ENCODE measurements at places on chromosomes 13 and 19.
A peak's percentile ranks its signal among the peaks of the same experiment; 100 is the strongest.

- no peak for DNase-seq
Observed at GRCh38 chr13:110010404-110011138, 224.2 kb upstream of the IRS2 start.

- no peak for DNase-seq
Observed at GRCh38 chr13:26016189-26016588, 35.6 kb downstream of the SHISA2 start.

DNA sequence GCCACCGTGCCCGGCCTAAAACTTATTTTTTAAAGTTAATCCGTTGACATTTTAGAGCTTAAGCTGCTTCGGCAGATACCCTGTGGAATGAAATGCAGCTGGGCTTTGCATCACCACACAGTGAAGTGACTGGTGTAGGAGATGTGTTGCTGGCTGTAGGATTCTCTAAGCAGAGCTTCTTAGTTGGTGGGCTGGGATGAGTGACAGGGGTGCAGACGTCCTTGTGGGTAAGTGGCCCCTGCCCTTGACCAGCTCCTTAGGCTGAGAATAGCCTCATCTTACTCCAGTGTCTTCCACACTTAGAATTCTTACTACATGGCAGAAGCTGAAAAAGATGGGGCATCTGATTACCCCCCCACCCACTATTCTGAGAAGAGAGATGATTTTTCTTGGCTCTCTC, 11.6 kb downstream of the GATAD2A start:
- no peak for DNase-seq

GRCh38 chr19:1250437-1251260, 2.3 kb downstream of the MIDN start:
- no peak for DNase-seq

GRCh38 chr13:46554951-46555350, 2.0 kb downstream of the LRCH1 start:
- no peak for DNase-seq

GRCh38 chr13:93899981-93900380, 579.5 kb downstream of the DCT start:
- no peak for DNase-seq

DNA sequence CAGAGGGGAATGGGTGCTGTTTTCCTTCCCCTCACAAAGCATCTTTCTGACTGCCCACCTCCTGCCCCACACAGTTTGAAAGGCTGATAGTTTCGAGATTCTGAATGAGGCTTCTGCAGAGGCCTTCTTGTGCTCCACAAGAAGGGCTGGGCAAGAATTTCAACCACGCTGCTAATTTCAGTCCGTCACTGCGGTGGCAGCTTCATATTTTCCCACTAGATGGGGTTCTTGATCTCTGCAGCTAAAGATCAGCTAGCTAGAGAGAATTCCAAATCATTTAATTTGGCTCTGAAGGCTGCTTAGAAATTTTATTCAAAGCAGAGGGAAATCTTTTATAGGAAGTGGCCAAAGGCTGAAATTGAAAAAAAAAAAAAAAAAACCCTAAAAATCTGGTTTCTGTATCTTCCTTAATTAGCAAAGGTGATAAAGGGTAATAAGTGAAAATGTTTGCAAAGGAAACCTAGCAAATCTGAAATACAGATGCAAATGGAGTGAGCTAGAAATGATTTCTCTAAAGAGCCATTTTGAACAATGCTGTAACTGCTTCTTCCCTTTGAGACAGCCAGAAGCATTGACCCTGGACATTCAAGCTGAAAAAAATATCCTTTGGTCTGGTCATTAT, 38.0 kb upstream of the C13orf42 start:
- no peak for DNase-seq

GRCh38 chr13:26272621-26273020, 18.7 kb downstream of the CDK8 start:
- no peak for DNase-seq

- DNase-seq = no peak
Observed at GRCh38 chr13:97161582-97162231, 60.4 kb upstream of the MBNL2 start.

DNA sequence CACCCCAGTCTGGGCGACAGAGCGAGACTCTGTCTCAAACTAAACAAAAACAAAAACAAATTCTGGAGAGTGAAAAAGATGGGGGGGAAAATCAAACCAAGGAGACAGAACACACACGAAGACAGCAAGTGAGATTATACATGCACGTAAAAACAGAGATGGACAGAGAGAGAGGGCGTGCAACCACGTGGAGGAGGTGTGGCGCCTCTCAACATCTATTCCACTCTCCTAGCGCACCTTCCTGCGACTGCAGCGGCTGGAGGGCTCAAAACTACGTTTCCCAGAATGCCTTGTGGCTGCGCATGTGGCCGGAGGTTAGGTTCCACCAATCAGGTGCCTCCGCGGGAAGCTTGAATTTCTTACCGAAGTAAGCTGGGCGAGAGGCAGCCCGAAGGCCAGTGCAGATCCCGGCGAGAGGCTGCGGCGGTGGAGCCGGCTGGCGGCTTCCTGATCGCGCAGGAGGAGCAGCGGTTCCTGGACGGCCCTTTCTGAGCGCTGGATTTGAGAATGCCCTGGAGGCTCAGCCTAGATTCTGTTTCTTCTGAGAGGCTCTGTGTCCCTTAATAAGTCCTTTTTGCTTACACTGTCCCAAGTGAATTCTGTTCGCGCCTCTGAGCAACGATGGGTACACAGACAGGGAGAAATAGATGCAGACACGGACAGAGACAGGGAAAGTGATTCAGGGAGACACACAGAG, 13.1 kb upstream of the NANOS2 start:
- peak; percentile 72 for DNase-seq

- no peak for DNase-seq
Observed at GRCh38 chr13:44399074-44399473, 25.4 kb downstream of the SERP2 start.

GRCh38 chr19:38924388-38924787, 6.2 kb downstream of the SARS2 start:
- no peak for DNase-seq

- DNase-seq = no peak
Observed at GRCh38 chr13:80314711-80315653, 25.9 kb downstream of the SPRY2 start.

DNA sequence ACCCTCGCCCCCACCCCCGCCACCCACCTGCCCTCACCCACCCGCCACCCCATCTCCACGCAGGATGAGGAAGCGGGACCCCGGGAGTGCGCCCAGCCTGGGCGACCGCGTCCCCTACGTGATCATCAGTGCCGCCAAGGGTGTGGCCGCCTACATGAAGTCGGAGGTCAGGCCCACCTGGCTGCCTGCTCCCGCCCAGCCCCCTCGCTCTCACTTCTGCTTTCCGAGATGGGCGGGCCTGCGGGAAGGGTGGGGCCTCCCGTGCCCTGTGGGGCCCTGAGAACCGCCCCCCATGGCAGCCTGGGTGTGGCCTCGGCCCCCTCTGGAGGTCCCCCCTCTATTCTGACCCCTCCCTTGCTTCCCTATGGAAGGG, 3.1 kb upstream of the SPIB start:
- DNase-seq = no peak

GRCh38 chr13:56736966-56737365, 403.8 kb upstream of the PRR20A start:
- no peak for DNase-seq

DNA sequence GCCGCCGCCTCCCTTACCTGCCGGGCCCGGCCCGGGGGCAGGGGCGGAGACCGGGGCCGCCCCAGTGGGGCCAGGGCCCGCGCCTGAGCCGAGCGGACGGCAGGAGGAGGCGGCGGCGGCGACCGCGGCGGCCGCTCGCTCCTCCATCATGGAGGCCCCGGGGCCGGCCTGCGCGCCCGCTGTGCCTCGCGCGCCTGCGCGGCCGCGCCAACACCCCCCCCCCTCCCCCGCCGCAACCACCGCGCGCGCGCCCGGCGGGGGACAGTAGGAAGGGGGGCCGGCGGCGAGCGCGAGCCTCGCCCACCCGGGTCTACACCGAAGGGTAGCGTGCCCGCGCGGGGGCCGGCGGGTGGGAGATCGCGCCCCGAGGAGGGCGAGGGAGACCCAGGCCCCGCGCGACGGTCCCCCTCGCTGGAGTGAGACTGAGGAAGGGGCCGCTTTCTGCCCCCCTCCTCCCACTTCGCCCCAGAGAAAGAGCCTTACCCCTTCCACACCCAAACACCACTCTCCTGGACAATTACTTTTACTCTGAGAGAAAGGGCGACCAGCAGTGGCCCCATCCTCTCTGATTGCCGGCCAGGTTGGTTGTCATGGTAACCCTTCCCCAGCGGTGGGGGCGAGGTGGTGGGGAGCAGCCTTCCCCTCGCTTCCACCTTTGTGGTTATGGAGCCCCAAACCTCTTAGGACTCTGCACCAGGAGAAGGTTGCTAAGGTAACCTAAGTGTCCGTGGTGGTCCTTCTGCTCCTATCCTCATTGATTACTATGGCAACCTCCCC, at the start of gene STRN4:
Gene STRN4 (minus strand): TSS at position 170 of the 777 bp plus-strand sequence. CDS start 20 bp downstream, at position 150.
- peak; percentile 27 for DNase-seq
